Bronchus fibroblast of lung (primary cell): ENCODE measurements at places on chromosomes 2 and 18. TPM values are rescaled to one million over a fixed set of nuclear protein-coding genes. Genes with fewer than 3 reads are reported as not detected.

The CHRND gene
- not detected in 2 replicates for total RNA-seq

The MOB1A gene
- total RNA-seq, result 63.6 and 85.2 TPM in 2 replicates

The GCG gene
- total RNA-seq, result not detected in 2 replicates

The ASXL3 gene
- 0.34 and 0.45 TPM in 2 replicates for total RNA-seq

The SPR gene
- 11.0 and 12.8 TPM in 2 replicates for total RNA-seq

The ZAP70 gene
- total RNA-seq, result not detected in 2 replicates

The LOXHD1 gene
- total RNA-seq, result not detected in 2 replicates

The HJURP gene
- total RNA-seq, result 39.4 and 40.5 TPM in 2 replicates

The SERPINB3 gene
- not detected in 2 replicates for total RNA-seq

The DSC3 gene
- total RNA-seq, result 0.17 and 0.30 TPM in 2 replicates

The SATB2 gene
- 2.5 and 3.2 TPM in 2 replicates for total RNA-seq

The MDH1B gene
- 0.34 and 0.45 TPM in 2 replicates for total RNA-seq

The NHEJ1 gene
- 16.3 and 18.6 TPM in 2 replicates for total RNA-seq

The EMILIN1 gene
- total RNA-seq, result 188 and 191 TPM in 2 replicates

The TUBA3D gene
- total RNA-seq, result not detected in 2 replicates

The EPB41L3 gene
- 34.5 and 36.8 TPM in 2 replicates for total RNA-seq

The PRSS56 gene
- not detected in 2 replicates for total RNA-seq

The RMND5A gene
- 7.1 and 8.1 TPM in 2 replicates for total RNA-seq
